Lower lobe of right lung (tissue), 2 donors: ENCODE measurements at places on chromosomes 1 and 21. TPM values are rescaled to one million over a fixed set of nuclear protein-coding genes. Genes with fewer than 3 reads are reported as not detected.

Gene JAM2
- 36.2 TPM for total RNA-seq

Gene DCST1
- not detected for total RNA-seq

Gene DNM3
- total RNA-seq: 12.4 TPM

- no peaks in the 10 kb centered on the region for H3K27me3 ChIP-seq
- H3K4me1 ChIP-seq: peaks cover 33% of the 10 kb centered on the region
- no peak overlapping the region for H3K27ac ChIP-seq
- peak; percentile 44 for DNase-seq
- peaks cover 1% of the 10 kb centered on the region for H3K36me3 ChIP-seq
- no peak overlapping the region for H3K4me3 ChIP-seq
Measured at GRCh38 chr1:9591669-9592509, 3.2 kb downstream of the TMEM201 start.

- peaks cover 22% of the 10 kb centered on the region for H3K36me3 ChIP-seq
- no peak overlapping the region for H3K27ac ChIP-seq
- H3K27me3 ChIP-seq: no peaks in the 10 kb centered on the region
- no peak for DNase-seq
- H3K4me1 ChIP-seq: no peaks in the 10 kb centered on the region
Measured at GRCh38 chr1:6071219-6071618, 25.5 kb downstream of the KCNAB2 start.

DNA sequence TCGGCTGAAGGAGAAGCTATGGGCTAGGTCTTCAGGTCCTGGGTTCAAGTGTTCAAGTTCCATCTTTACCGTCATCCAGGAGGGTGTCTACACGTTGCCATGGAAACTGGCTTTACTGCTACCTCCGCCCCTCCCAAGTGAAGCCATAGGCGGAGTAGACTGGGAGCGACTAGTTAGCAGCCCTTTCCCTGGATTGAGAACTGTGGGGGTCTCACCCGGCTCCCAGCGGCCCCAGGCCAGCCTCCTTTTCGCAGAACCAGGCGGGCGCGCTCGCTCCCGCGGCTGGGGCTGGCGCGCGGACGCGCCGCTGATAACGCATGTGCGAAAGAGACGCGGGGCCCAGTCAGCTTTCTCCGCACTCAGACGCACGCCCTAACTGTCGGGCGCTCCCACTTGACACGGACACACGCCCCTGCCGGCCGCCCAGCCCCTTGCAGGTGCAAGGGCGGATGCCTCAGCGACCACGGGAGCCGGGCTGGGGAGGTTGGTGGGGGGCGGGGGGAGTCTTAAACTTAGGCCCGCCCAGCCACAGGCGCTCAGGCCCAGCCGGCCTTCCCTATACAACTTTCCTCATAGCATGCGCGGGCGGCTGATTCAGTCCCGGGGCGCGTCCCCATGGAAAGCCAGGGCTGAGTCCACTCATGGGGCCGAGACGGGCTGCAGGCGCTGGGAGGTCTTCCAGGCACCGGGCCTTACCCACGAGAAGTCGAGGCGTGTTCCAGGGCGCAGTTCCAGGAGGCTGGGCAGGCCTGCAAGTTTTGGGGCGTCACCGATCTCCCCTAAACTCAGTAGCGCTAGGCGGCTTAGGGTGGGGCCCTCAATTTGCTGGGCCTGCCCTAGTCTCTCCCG lies 7.4 kb downstream of the EFNA4 start:
- H3K27me3 ChIP-seq: no peaks in the 10 kb centered on the region
- peak overlapping the region; percentile 64 for H3K27ac ChIP-seq
- DNase-seq: peak; percentile 89
- peaks cover 7% of the 10 kb centered on the region for H3K36me3 ChIP-seq
- H3K4me1 ChIP-seq: peaks cover 20% of the 10 kb centered on the region
- H3K4me3 ChIP-seq: peak overlapping the region; percentile 55
